ENCODE measurements at places on chromosomes 13 and 19.
A peak's percentile ranks its signal among the peaks of the same experiment; 100 is the strongest.

- no peak for DNase-seq
Observed at GRCh38 chr13:113907635-113908617, 44.0 kb upstream of the GAS6 start.

DNA sequence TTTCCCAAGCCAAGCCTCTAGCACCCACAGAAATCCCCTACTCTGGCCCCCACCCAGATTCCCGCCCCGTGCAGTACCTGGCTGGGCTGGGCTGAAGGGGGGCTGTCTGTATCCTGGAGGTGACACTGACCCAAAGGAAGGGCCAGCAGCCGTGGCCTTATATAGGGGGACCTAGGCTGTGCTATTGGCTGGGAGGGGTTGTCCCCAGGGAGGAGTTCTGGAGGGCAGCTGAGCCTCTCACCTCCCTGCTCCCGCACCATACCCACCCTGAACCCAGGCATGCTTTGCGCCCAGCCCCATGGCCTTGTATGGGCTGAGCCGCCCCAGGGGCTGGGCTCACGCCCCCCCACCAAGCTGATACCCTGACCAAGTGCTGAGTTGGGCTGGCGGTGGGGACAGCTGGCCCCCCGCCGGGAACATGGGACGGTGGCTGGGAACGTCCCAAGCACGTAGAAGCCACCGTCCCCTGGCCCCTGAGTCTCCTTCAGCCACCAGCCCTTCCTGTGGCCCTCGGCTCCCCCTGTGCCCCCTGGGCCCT is at the start of gene CKM:
CKM (minus strand) TSS at position 132 of the 538 bp plus-strand sequence. CDS start 3,162 bp downstream, outside the sequence.
- no peak for DNase-seq

DNA sequence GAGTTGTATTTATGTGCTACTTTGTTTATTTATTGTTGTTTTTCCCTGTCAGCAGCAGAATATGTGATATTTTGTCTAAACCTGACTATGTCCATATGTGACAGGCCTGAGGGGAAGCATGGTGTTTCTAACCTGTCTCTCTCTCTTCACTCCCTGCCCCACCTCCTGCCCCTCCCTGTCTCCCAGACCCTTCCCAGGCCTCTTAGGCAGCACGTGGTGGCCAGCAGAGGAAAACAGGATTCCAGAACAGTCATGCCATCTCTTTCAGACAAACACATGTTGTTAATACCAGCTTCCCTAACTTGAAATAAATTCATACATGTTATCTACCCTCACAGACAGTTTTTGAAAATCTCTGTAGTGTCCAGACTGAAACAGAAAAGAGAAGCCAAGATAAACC is 31.0 kb upstream of the ATP11A start:
- DNase-seq = no peak

GRCh38 chr13:42409075-42409474 is 137.1 kb downstream of the AKAP11 start:
- no peak for DNase-seq

GRCh38 chr13:71290963-71291841 is 575.8 kb downstream of the DACH1 start:
- no peak for DNase-seq

- DNase-seq = no peak
Observed at GRCh38 chr13:23992781-23993679, 95.7 kb upstream of the C1QTNF9B start.

DNA sequence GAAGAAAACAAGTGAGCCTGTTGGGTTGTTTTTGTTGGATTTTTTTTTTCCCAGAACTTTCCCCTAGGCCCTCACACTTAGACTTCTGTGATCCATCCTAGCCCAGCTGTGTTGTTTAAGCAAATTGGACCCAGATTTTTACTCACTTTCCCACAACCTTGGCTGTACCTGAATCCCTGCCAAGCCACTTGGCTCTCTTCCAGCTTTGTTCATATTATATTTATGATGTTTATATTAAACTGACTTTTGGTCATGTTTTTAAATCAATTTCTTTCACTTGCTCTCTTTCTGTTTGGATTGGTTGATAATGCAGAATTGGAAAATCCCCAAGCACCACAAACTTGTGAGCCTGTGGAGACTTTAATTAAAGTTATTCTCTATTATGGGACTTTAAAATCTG is 16.6 kb downstream of the OLFM4 start:
- no peak for DNase-seq

- no peak for DNase-seq
Observed at GRCh38 chr19:19687090-19687489, 18.5 kb downstream of the ZNF101 start.

GRCh38 chr19:46931202-46931601 is 70.4 kb downstream of the ARHGAP35 start:
- no peak for DNase-seq

- no peak for DNase-seq
Observed at GRCh38 chr13:62123409-62123808, 707.8 kb upstream of the PCDH20 start.

- DNase-seq = no peak
Observed at GRCh38 chr13:30299786-30300185, 7.6 kb downstream of the KATNAL1 start.

- peak; percentile 10 for DNase-seq
Observed at GRCh38 chr19:31548941-31549340, 199.7 kb upstream of the TSHZ3 start.

- DNase-seq = no peak
Observed at GRCh38 chr19:3234800-3235199, 10.3 kb downstream of the CELF5 start.

DNA sequence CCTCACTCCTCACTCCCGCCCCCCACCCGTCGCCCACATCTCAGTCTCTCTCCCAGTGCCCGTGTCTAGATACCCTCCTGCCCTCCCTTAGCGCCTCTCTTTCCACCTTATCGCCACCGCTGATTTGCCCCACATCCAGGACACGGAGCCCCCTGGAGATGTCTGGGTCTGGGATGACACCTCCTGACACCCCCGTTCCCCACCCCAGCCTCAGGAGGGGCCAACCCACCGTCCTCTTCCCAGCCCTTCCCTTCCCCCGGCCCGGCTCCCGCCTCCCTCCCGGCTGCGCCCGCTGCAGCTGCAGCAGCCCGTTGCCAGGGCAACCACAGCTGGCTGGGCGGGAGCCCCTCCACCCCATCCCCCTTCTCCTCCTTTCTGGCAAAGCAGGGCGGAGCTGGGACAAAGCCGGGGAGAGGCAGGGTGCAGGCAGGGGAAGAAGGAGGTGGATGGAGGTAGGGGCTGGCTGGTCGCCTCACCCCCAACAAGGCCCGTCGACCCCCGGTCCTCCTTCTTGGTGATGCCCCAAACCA is 13.5 kb downstream of the DPF1 start:
- no peak for DNase-seq

Data from foreskin melanocyte (primary cell).